ENCODE measurements at places on chromosomes 2 and 18.
A peak's percentile ranks its signal among the peaks of the same experiment; 100 is the strongest.

DNA sequence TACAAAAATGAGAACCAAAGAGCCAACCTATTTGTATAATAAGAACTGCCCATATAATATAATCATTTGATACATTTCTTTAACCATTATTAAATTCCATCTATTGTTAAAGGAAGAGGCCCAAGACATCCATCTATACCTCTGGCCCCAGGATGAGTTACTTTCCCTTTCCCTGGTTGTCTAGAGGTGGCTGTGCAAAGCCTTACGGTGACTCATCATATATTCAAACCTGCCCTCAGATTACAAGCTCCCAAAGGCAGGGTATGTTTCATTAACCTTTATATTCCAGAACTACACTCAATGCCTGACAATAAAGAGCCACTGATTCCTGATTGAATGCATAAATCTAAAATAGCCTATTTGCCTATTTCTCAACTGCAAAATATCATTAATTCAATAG lies 105.8 kb upstream of the PID1 start:
- DNase-seq = no peak

DNA sequence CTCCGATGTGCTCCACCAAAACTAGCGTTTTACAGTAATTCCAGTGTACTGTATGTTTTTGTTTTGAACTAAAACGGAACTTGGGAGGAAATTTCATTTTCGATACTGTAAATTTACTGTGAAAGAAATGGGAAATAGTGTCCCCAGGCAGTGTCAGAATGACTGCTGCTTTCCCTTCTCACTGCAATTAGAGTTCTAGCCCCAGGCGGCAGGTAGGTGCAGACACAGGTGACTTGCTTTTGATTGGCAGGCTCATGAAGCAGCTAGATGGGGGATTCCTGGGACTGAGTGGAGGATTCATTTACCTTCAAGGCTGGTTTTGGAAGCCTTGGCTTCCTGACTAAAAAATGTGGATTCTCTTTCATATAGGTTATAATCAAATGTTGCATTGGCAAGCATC lies 27.0 kb downstream of the RPRM start:
- no peak for DNase-seq

DNA sequence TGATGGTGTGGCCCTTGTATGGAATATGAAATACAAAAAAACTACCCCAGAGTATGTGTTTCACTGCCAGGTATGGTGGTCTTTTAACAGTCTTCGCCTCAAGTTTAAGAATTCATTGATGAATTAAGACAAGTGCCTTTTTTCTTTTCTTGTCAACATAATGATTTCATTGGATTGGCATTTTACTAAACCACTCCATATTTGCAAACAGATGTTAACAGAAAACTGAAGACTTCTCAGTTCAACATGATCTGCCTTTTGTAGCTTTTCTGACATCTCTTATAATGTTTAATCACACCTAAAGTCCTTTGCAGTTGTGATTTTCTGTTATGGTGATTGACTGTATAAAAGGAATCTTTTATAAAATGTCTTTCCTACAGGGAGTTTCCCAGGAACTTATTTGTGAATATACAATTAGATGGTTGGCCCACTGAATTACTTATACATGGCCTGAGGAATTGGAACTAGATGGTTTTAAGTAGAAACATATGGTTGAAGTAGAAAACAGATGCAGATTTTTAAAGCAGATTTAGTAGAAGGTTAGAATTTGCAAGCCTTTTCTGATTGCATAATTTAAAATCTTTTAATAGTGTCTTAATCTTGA lies 39.7 kb downstream of the DYNC1I2 start:
- DNase-seq = no peak

- no peak for DNase-seq
These were observed 15.5 kb upstream of the SLC20A1 start for GRCh38 chr2:112630268-112630667.

GRCh38 chr2:238793306-238793705 lies 54.6 kb upstream of the TWIST2 start:
- DNase-seq = no peak

- no peak for DNase-seq
These were observed 17.3 kb downstream of the ALPK2 start for GRCh38 chr18:58611395-58612131.

- DNase-seq = no peak
These were observed 14.4 kb upstream of the HES6 start for GRCh38 chr2:238254095-238254723.

- no peak for DNase-seq
These were observed 81.3 kb upstream of the CDC42EP3 start for GRCh38 chr2:37752766-37753165.

DNA sequence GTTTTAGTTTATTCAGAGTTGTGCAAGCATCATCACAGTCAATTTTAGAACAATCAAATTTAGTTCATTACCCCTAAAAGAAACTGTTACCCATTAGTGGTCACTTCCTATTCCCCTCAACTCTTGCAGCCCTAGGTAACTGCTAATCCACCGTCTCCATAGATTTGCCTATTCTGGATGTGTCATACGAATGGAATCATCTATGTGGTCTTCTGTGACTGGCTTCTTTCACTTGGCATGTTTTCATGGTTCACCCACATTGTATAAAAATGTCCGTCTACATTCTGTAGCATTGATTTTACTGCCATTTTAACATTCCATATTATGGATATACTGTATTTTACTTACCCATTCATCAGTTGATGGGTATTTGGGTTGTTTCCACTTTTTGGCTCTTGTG lies 5.3 kb upstream of the CEP68 start:
- no peak for DNase-seq

GRCh38 chr2:117918608-117919007 lies 95.3 kb downstream of the CCDC93 start:
- DNase-seq = no peak

DNA sequence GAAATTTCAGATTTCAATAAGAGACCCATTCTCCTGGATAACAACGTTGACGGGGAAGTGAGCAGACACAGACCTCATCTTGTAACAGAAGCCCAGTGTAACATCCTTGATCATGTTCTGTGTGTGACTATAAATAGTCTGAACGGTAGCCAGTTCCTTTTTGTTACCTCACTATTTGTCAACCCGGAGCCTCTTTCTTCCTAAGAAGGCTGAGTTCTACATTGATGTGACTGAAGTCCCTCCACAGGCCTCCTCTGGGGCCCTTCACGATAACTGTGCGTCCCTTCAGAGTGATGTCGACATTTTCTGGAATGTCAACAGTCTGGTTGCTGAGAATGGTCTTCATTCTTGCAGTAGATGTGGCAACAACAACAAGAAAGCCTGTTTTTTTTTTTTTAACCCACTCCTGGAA lies 6.3 kb upstream of the PLEKHM3 start:
- no peak for DNase-seq

DNA sequence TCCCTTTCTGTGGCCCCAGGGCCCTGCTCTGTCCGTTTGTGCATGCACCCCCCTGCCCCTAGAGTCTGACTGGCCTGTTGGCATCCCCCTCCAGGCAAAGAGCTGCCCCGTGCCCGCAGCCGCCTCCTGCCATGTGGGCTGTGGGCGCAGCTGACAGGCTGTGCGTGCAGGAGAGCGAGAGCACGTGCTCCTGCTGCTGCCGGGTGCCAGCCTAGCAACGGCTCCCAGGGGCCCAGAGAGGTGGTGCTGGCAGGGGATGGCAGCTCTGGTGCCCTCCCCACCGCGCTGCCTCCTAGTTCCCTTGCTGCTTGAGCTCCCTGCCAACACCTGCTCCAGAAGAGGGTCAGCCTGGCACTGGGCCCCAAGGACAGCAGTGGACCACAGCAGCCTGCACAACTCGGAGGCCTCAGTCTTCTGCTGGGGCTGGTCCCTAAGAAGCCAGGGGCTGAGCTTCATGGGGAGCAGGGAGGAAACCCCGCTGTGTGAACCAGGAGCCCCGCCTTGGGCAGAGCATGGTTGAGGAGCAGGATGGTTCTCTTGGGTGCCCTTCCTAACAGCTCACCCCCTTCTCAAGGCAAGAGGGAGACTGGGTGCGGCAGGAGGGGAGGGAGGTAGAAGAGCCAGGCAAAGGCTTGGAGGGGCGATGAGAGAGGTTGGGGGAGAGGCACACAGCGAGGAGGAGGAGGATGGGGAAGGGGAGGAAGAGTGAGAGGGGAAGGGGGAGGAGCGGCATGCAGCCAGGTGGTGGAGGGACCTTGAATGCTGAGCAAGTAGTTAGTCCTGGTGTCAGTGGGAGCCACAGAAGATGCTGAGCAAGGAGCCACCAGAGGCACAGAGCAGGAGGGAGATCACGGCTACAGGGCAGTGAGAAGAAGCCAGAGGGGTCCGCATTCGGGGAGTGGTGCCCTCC lies 23.8 kb upstream of the PTMA start:
- DNase-seq = no peak

DNA sequence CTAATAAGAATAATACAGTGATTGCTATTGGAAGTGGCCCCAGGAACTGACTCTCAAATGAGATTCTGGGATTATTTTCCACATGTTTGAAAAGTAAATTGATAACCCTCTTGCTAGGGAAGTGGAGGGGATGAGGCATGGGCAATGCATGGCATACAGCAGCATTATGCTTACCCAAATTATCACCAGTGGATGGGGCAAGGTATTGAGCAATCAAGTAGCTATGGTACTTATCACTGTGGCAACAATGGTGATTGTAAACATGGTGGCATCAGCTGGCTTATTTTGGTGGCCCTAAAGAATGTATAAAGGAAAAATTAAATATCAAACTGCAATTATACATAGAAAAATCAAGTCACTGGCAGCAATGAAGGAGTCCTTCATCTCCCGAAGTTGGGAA lies 155.1 kb downstream of the FIGN start:
- no peak for DNase-seq

- no peak for DNase-seq
These were observed 20.1 kb downstream of the SMYD1 start for GRCh38 chr2:88087763-88088162.

DNA sequence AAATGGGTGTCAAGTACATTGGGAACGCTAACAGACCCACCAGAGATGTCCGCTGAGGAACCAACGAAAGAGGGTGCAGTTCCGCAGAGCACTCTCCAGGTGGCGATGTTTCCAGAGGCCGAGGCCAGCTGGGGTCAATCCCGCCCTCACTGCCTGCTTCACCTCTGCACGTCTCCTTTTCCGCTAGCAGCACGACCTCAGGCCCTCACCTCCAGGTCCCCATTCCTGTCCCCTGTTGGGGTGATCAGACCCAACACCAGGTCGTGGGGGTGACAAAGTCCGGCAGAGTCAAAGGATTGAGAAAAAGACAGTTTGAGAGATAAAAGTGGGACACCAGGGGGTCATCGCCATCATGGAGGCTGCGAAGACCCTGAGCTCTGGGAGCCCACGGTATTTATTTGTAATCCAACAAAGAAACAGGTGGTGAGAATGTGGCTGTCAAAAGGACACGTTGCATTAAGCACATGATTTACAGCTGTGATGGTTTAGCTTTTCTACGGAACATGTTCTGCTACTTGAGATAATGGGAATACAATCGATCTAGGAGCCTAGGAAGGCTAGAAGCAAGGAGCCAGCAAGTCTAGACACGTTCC lies 27.3 kb downstream of the ZAP70 start:
- DNase-seq = peak; percentile 71

GRCh38 chr2:181859803-181860202 lies 31.7 kb upstream of the ITPRID2 start:
- no peak for DNase-seq

DNA sequence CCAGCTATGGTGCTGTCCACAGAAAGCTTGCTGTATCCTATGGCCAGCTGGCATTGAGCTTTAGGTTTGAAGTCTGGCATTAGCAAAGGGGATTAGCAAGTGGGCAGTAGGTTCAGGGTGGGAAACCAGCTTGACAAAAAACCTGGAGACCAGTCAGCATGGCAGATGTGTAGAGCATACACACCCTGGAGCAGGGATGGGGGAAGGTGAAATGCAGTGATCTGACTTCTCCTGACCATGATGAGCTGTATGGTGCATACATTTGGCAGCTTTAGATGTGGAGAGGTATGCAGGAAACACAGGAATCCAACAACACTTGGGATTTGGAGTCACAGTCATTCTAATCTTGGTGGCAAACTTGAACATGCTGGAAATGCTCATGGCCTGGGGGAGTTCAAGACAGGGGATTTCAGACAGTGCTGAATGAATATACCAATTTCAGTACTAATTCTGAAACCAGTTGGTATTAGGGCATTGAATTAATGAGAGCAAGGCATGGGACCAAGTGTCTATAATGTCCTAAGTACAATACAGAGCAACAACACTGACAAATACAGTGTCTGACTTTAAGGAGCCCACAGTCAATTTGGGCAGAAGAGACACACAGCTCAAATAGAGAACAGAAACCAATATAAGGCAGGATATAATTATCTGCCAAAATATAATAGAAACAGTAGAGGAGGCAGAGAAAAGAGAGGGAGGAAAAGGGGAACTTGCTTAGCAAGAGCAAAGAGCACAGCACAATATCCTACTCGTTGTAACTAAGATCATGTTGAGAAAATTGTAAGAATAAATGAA lies 11.8 kb downstream of the ARHGAP15 start:
- DNase-seq = no peak

GRCh38 chr2:12243381-12243780 lies 473.4 kb upstream of the TRIB2 start:
- no peak for DNase-seq

DNA sequence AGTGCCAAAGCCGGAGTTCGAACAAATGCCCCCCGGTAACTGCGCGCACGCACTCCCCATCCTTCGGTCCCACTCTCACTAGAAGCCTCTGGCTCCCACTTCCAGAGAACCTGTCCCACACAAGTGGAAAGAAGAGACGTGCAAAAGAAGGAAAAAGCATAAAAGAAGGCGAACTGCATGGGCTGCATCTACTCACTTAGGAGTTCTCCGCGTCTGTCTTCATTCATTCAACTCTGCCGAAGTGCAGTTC lies 312 bp downstream of the NR4A2 start:
- DNase-seq = no peak

DNA sequence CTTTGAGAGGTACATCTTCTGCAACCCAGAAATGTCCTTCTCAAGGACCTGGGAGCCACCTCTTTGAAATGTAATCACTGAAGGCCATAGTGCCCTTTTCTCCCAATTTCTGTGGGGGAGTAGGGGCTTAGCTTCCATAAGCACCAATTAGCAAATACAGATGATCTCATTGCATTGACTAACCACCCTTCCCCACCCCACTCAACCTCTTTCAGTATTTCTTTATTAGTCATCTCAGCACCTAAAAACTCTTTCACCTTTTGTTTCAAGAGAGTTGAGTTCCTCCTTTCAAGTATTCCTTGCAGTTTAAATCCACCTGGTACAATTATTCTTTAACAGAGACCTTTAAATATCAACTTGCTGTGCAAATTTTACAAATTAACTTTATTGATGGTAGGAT lies 1011.8 kb upstream of the CDH2 start:
- no peak for DNase-seq

- no peak for DNase-seq
These were observed 107.6 kb upstream of the CAVIN2 start for GRCh38 chr2:191954451-191954850.

DNA sequence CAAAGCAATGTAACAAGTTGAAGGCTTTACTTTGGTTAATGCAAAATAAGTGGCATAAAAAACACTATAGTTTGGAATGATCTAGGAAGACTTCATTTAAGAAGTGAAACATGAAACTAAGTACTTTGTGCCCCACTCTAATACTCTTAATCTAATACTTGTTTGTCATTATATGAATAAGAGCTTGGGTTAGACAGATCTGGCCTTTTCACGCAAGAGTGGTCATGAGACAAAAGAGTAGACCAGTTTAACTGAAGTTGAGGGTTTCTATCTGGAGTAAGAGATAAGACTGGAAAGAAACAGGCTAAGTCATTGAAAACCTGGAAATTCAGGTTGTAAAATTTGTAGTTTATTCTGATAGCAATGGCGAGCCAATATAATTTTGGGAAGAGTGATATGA lies 2.8 kb downstream of the SLC30A6 start:
- no peak for DNase-seq
